H7 (cell line): ENCODE measurements at places on chromosomes 4 and X.

- DNase-seq, result no peak
These were observed 3.2 kb upstream of the OTUD4 start for GRCh38 chr4:145183581-145183980.

GRCh38 chr4:3466691-3467600 is 3.8 kb downstream of the DOK7 start:
- peak; percentile 72 for DNase-seq

GRCh38 chr4:83850435-83850834 is 314.5 kb downstream of the GPAT3 start:
- DNase-seq, result no peak

DNA sequence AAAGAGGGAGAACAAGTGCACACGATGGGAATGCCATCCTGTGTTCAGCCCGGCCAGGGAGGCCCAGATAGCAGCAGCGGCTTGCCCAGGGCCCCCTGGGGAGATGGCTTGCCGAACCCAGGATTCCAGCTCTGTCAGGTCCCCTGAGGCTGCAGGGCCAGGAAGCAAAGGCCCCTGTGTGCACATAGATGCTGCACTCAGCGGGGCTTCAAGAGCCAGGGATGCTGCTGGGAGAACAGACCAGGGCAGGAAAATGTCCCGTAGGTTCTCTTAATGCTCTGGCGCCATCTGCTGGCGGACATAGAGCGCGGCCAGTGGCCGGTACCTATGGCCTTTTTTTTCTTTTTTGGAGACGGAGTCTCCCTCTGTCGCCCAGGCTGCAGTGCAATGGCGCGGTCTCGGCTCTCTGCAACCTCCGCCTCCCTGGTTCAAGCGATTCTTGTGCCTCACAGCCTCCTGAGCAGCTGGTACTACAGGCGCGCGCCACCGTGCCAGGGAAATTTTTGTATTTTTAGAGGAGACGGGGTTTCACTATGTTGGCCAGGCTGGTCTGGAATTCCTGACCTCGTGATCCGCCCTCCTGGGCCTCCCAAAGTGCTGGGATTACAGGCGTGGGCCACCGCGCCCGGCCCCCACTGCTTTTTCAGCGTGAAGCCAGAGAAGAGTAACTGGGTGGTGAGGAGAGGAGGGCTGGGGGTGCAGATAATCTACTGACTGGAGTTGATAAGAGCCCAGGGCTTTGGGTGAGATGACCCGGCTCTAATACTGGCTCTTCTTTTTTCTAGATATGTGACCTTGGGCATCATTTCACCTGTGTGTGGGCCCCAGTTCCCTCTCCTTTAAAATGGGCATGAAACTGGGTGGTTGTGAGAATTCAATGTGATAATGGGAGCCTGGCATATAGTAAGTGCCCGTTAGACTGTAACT is 22.5 kb downstream of the MED28 start:
- DNase-seq, result peak; percentile 94

GRCh38 chrX:24231131-24231540 is 81.6 kb downstream of the ZFX start:
- DNase-seq, result no peak

DNA sequence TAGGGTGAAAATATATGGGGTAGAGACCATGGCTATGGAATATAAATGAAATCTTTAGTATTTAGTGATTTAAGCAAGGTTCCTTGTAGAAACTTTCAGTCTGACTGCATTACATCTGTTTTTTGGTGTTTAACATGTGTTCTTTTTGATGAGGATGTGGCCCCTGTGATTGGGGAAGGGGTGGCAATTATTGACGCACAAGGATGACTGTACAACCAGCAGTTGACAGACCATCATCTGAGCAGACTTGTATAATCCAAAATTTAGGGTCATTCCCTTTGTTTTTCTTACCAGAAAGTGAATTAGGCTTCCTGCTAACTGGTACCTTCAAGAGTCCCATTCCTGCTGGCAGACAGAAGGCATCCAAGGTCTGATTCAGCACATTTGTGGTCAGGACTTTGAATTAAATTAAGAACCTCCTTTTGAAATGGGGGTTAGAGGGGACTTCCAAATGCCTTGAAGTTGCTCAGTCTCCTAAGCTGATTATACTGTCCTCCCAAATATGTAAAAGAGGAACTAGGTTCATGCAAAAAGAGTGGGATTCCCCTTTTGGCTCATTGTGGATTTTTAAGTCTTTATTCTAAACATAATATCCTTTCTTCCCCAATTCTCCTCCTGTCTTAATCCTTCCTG is 112.4 kb upstream of the CXCL13 start:
- no peak for DNase-seq
